ENCODE measurements at places on chromosomes 1 and 21.

DNA sequence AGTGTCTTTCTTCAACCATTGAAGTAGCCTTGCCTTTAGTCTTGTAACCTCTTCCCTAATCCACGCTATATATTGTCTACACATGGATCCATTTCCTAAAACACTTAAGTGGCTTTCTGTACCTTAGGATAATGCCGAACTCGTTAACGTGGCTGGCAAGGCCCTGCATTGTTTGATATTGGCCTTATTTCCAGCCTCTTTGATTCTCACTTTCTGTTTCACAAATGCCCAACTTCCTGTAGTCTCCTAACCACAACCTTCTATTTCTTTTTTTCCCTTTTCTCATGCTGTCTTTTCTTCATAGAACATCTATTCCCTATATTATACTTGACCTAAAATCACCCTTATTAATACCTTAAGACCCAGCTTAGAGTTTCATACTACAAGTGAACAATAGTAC is 536.0 kb downstream of the LMO4 start:
- no peak for DNase-seq

DNA sequence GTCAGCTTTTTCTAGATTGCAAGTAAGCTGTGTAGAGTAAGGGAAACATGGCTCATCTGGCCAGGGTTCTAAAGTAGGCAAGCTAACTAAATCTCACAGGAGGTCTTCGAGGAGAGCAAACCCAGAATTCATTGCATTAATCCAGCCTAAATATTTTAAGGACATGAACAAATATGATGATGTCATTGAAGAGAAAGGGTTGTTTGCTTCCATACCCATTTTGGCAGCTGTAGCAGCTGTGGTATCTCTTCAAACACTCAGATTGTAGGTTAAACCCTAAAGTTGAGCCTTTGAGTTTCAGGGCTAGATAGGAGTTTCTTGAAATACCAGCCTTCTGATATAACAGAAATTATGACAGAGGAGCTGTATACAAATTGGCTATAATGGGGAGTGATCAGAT is 200.5 kb upstream of the C1orf105 start:
- no peak for DNase-seq

GRCh38 chr1:165312591-165312990 is 43.9 kb downstream of the LMX1A start:
- DNase-seq = no peak

DNA sequence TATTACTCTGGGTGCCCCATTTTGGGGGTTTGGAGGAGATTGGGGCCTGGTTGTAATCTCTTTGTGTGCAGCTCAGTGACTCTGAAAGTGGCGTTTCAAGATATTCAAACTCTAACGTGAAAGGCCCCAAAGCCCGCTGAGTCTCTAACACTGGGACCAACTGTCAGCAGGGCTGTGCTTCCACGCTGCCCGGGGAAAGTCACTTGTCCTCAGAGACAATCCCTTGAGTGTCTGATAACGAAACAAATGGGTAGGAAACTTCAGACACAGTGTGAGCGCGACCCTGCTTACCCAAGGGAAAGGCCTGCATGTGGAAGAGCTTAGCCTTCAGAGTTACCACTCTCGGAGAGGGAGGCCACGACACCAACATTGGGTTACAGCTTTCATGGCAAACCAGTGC is 837 bp downstream of the UBASH3A start:
- DNase-seq = no peak

DNA sequence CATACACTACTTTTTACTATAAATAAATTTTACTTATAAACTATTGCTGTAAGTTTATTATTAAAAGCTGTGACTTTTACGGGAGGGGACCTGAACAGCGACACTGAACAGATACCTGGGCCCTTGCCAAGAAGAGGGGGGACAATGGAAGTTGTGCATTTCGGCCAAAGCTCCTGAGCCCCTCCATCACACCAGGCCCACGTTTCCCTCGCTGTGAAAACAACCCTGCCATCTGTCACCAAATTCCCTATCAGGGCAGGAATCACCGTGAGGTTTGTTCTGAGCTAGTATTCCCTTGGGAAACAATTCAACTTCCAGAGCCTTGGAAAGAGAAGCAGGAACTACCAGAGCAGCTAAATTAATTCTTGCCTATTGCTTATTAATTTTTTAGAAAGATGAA is 37.0 kb downstream of the VTCN1 start:
- DNase-seq = no peak

DNA sequence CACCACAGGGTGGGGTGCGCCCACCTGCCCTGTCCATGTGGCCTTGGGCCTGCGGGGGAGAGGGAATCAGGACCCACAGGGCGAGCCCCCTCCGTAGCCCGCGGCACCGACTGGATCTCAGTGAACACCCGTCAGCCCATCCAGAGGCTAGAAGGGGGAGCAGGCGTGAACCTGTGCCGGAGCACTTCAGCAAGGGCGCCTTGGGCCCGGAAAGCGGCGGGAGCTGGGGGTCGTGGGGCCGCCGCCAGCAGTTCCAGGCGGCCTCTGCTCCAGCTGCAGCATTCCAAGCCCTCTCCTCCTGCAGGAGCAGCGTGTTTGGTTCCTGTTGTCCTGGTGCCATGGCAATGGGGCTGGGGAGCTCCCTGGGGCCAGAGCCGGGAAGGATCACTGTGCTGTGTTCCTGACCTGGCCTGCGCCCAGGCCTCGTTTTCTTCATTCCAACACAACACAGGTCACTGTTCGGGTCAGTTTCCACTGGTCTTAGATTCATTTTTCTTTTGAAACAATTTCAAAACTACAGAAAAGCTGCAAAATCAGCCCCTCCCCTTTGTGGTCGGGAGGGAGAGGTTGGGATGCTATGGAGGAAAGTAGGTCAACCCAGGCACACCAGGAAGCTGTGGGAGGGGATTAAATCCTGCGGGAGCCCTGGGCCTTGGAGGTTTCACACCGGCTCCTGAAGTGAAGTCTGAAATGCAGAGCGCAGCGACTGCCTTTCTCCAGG is 18.8 kb downstream of the SLX9 start:
- DNase-seq = no peak

GRCh38 chr1:41018018-41018410 is 3.5 kb downstream of the SLFNL1 start:
- DNase-seq = no peak

DNA sequence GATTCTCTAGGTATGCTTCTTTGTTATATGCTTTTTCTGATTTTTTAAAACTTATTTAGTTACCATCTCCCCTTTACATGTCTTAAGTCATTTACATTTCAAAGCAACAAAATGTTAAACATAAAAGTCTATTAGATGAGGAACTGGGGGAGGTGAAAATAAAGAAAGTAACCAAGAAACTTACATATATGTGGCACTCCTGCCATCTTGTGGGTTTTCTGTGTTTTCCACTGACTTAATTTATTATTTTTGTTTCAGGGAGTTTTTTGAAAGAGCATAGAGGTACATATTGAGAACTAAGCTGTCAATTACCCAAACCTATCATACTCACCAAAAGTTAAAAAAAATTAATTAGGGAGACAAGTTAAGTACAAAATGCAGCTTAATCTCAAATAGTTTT is 1531.1 kb downstream of the MRPL39 start:
- DNase-seq = no peak

- DNase-seq = no peak
Observed at GRCh38 chr1:193338194-193338593, 151.8 kb upstream of the B3GALT2 start.

GRCh38 chr1:212283741-212284140 is 1.5 kb upstream of the PPP2R5A start:
- DNase-seq = no peak

GRCh38 chr1:159932296-159933285 is 7.3 kb upstream of the TAGLN2 start:
- DNase-seq = no peak

DNA sequence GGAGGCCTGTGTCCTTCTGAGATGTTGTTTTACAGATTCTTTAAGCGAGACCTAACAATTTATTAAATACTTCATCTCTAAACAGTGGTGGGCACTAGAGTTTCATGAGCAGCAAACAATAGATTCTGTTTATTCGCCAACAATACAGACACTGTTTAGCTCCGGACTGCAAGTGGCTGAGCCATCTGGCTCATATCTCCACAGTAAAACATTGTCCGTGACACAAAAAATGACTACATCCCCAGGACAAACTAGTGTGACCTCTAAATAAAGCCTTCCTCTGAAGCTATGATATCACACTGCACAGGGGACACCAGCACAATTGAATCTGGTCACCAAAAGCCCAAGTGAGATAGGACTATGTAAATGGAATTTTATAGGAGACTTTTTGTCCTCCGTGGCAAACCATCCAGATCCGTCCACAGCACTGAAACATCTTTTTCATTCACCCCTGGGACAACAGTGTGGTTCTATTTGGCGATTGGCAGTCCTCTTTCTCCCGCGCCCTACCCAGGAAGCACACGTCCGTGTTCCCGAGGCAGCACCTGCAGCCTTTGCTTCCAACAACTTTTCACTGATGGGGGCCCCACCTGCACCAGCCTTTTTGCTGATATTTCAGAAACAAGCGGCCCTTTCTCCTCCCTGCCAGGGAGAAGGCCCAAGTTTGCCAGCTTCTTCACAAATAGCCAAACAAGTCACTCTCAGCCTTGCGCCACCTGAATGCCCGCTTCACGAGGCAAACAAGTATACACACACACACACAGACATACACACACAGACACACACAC is 47.4 kb downstream of the OLIG1 start:
- no peak for DNase-seq

- DNase-seq = no peak
Observed at GRCh38 chr1:241592273-241592958, 47.8 kb downstream of the CHML start.

DNA sequence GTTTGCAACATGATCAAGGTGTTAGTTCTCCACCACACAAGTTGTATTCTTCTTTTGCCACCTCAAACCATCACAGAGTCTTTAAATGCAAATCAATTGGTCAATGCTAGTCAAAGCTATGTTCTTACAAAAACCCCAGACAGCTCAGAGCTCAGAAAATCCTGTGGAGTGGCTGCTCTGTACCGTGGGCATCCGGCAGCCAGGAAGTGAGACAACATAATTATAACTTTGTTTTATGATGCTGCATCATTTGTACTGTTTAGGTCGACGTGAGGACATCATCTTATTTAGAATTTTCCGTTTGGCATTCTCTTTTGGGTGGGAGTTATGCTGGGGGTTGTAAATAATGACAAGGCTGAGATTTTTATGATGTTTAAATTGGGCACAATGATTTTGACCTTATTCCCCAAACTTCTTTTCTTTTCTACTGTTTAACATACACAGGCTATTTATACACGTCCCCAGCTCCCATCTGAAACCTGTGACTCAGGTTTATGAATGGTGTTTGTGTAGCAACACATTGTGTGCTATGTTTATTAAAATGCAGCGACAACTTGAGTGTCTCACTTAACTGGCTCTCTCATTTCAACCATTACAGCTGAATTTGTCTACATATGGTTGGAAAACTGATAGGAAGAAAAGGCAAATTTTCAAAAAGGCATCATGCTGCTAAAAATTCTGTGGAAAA is 124.0 kb downstream of the CNIH3 start:
- DNase-seq = no peak

GRCh38 chr1:1398677-1399186 is 403 bp downstream of the CCNL2 start:
- no peak for DNase-seq

GRCh38 chr1:204493145-204493983 is 1.2 kb downstream of the PIK3C2B start:
- no peak for DNase-seq
